ENCODE measurements at places on chromosomes 3 and 15.

- no peak for DNase-seq
Observed at GRCh38 chr15:47794252-47794914, 77.1 kb downstream of the SEMA6D start.

GRCh38 chr3:160811237-160811548 lies 55.2 kb downstream of the PPM1L start:
- DNase-seq: no peak

DNA sequence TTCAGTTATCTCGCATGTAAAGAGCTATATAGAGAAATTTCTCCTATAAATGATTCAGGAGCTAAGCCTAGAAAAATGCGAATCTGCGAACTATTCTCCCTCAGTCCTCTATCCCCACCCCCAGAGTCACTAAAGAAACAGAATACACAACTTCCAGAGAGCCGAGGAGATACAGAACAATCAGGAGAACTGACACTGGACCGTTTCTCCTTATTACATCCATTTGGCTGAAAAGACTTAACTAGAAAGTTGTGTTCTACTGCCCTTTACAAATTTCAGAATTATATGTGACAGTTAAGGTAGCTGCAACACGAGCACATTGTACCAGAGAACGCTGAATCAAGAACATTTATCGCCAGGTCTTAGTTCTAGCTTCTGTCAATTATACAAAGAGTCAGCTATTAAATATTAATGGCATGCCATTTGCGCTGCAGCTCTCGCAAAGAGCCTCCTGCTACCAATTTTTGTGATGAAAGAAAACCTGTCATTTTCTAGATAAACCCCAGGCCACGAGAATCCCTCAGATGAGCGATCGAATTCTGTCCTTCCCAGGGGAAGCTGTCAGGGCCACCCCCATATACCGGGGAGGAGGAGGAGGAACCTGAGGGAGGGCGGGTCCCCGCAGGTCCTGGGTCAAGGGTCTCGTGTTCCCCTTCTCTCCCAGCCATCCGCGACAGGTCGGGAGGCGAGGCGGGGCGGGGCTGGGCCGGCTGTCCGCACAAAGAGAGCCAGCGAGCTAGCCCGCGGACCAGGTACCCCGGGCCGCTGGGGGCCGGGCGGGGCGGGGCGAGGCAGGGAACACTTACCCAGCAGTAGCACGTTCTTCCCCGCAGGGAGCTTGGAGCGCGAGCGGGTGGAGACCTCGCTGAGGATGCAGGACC lies 878 bp downstream of the DYNC1LI1 start:
- DNase-seq: peak; percentile 79

DNA sequence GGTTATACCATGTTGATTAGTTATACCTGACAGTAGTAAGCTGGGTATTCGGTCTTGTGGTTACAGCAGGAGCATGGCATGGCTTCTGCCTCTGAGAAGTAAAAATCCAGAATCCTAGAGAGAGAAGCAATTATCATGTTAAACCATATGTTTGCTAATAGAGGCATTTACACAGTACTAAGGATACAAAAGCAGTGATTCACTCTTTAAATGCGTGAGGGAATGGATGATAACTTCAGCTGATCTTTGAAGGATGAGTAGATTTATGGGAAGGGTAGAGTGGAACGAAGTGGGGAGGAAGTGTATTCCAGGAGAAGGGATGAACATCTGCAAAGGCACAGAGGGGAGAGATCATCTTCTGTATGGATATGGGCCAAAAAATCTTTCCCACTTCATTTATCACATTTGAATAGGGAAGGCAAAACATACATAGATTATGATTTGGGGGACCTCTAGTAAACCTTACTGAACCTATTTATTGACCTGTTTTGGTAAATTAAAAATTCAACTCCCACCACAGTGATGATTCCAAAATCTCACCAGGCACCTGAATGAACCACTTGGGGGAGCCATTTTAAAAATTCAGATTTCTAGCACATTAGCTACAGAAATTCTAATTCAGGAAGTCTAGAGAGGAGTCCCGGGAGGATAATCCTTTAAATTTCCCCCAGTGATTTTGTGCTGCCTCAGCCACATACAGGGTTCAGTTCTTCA lies 35.1 kb downstream of the IGSF10 start:
- DNase-seq: no peak

- peak; percentile 66 for DNase-seq
Observed at GRCh38 chr3:151439652-151440125, 21.2 kb downstream of the IGSF10 start.

DNA sequence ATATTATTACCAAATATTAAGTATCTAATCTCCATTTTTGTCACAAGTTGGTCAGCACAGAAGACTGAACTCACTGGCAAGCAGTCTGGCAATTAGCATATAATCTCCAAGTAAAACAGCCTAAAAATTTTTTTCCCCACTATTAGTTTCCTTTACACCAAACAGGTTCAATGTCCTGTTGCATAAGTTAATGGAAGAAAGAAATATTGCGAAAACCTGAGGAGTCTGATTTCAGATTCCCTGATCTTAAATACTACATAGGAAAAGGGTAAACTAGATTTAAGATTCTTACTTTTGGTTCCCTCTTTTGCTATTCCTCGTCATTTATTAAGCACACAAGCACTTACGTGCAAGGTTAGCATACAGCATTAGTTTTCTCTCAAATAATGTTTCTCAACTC lies 133.2 kb upstream of the PLXND1 start:
- no peak for DNase-seq

DNA sequence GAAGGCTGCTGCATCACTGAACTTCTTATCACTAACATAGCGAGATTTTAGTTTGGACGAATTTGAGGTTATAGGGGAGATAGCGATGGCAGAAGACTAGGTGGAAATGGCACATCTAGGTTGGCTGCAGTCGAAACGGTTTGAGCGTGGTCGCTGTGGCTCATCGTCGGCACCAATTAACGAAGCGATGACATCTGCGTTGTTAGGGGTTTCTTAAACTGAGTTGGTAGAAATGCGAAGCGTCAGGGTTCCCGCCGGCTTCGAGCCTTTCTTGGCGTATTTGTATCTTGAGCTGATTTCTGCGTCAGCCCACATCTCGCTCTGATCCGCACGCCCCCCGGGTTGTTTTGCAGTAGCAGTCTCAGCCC lies 319 bp downstream of the LNP1 start:
- DNase-seq: peak; percentile 69

GRCh38 chr15:67719330-67719959 lies 105.9 kb upstream of the SKOR1 start:
- DNase-seq: no peak

- DNase-seq: no peak
Observed at GRCh38 chr3:185852635-185853034, 27.8 kb upstream of the IGF2BP2 start.

DNA sequence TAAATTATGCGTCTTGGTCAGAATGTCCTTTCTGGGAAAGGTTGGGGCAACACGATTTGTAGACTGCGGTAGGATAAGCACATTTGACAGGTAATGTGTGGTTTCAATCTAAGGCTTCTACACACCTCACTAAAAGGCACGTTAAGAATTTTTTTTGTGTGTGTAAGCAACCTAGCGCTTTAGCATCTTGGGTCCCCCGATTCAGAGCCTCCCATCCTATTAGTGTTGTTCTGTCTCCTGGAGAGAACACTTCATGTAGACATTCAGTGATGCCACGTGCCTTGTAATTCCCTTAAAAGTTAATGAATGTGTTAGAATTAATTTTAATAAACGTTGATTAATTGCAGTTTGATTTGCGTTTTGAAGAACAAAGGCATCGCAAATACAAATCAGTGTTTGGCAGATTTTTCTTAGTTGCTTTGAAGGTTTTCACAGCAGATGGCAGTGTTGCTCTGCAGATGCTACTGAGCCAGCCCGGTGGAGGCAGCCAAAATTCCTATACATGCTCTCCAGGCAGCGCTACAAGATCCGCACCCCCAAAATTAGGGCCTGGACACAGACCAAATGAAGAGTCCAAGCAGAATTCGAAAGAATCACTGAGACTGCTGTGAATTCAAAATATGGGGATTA lies 63.5 kb downstream of the OTOL1 start:
- DNase-seq: peak; percentile 57

GRCh38 chr3:70973558-70973957 lies 610.0 kb downstream of the FOXP1 start:
- peak; percentile 53 for DNase-seq

- peak; percentile 70 for DNase-seq
Observed at GRCh38 chr3:148861277-148861869, 3.7 kb upstream of the CPA3 start.

GRCh38 chr3:123791898-123792297 lies 92.2 kb downstream of the MYLK start:
- DNase-seq: no peak

DNA sequence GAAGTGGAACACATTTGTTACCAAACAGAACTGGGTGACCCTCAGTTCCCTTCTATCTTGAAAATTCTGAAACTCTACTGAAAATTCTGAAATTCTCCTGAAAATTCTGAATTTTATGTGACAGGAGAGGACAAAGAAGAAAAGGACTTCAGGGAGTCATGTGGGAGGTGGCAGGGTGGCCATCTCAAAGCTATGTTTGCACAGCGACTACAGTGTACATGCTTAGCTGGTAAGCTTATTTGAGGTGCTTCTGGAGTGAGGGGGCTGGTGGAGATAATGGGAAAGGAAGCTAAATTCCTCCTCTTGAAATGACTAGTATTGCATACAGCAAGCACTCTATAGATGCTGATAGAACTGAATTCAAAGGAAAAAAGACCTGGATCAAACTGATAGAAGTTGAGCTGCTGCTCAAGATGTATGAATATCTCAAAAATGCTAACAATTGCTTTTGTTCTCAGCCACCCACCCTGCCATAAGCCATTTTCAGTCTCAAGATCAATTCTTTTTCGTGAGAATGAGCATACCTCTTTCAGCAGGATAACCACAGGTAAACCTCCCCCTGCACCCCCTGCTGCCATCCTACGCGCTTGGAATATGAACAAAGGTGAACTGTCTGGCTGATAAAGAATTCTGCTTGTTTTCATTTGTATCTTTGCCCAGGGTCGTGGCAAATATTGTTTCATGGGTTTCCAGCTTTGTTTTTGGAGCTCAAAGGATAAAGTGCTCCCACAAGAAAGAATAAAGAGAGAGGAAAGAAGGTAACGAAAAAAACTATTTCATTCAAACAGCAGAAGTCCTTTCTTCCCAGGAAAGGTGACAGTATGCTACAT lies 16.6 kb upstream of the ARHGEF3 start:
- DNase-seq: no peak

DNA sequence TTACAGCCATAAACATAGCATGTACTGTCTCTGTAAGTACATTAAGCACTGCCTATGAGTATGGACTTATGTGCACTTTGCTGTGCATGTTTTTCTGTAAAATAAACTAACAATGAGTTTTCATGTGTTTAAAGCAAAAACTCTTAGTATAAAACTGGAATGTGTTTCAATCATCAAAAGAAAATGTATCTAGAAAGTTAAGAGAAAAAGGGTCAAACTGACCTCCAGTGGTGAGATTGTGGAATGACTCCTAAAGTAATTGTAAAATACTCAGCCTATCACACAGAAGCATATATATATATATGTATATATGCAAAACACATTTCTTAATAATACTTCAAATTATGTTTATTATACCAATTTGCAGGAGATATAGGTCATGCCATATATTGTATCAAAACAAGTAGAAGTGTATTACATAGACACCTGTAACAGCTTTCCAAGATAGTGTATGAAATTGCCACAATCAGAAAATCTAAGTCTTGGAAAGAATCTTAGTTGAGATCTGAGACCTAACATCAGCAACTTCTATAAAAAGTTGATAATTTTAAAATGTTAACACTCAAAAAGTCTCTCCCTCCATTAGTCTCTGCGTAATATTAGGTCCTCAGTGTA lies 199.6 kb downstream of the FMN1 start:
- peak; percentile 73 for DNase-seq

- DNase-seq: no peak
Observed at GRCh38 chr15:35876762-35877161, 330.8 kb upstream of the DPH6 start.

- peak; percentile 83 for DNase-seq
Observed at GRCh38 chr3:23869977-23870662, 46.7 kb downstream of the NKIRAS1 start.

DNA sequence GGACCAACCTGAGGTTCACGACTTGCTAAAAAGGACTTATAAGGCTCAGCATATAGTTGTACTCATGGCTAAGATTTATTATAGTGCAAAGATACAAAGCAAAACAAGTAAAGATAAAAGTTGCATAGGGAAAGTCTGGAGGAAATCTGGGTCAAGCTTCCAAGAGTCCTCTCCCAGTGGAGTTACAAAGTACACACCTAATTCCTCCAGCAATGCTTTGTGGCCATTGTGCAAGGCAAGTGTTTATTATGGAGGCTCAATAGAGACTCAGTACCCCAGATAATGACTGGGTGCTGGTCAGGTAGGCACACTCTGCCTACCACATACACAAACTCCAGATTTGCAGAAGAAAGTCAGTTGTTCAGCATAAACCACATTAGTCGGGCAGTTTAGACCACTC lies 22.9 kb downstream of the LNP1 start:
- DNase-seq: no peak

- DNase-seq: peak; percentile 15
Observed at GRCh38 chr3:54094926-54095325, 27.4 kb upstream of the CACNA2D3 start.

DNA sequence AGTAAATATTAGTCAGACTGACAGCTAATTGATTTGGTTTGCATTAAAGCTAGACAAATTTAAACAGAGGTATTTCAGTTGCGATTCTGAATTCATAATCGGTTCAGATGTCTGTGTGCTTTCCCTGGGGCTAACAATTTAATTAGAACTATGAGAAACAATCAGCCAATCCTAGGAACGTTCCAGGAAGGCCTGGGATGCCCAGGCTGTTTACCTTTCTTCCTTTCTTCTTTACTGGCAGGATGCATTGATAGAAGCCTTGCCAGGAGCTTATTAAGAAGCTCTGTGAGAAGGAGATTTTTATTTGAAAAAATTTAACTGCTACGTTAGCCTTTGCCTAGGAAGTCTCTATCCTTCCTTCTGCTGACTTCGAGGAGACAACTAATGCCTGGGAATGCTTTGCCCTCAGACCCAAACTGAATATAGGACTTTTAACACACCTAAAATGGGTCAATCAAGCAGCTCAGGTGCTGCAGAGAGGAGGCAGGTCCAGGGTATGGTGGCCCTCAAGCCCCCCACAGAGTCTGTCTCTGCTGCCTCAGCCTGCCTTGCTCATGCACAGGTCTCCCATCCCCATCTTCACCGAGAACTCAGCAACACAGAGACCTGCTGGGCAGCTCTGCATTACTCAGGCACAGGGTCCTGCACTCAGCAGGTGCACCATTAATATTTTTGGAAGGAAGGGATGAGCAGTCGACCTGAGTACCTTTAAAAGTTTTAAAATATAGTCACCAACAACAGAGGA lies 48.5 kb downstream of the PCSK6 start:
- no peak for DNase-seq

GRCh38 chr15:68626739-68627138 lies 47.9 kb downstream of the CORO2B start:
- DNase-seq: no peak

DNA sequence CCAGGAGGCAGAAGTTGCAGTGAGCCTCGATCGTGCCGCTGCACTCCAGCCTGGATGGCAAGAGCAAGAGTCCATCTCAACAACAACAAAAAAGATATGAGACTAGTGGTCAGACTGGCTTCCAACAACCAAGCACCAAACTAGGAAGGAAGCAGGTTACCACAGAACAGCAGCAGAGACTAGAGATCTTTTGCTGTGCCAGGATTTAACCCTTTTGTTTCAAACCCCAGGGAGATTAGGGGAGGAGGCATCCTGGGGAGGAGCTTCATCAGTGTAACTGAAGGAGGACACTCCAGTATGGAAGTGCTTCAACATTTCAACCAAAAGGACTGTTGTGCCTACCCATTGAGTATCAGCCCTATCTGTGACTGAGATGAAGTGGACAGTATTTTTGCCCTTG lies 240.3 kb downstream of the ZIC1 start:
- no peak for DNase-seq

GRCh38 chr3:169575381-169575780 lies 88.1 kb downstream of the MECOM start:
- DNase-seq: peak; percentile 48

All from cardiac muscle cell (in vitro differentiated cells and primary cell).